ENCODE measurements at places on chromosomes 2 and 18. TPM values are rescaled to one million over a fixed set of nuclear protein-coding genes. Genes with fewer than 3 reads are reported as not detected.

The METTL4 gene
- total RNA-seq: 4.8 TPM

The LRRC30 gene
- total RNA-seq: not detected

The NGEF gene
- total RNA-seq: 18.1 TPM

The LRP1B gene
- not detected for total RNA-seq

The CCDC85A gene
- total RNA-seq: 0.22 TPM

The C2orf66 gene
- total RNA-seq: 0.12 TPM

All from A549 treated with GW870086 at 1 μM for 4 hours (cell line).